ENCODE measurements at places on chromosomes 4 and X. TPM values are rescaled to one million over a fixed set of nuclear protein-coding genes. Genes with fewer than 3 reads are reported as not detected.

DNA sequence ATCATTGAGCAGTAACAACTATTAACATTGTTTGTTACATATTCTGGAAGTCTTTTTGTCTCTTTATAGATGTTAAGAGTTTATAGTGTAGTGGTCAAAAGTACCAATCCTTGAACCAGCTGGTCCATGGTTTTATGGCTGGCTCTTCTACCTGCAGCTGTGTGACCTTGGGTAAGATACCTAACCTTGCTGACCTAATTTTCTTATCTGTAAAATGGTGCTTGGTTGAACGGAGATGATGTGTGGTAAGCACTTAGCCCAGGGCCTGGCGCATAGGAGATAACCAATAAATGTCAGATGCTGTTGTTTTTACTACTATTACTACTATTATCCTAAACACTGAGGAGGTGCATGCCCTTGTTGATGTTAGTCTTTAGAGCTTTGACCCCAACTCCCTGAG is 116.6 kb downstream of the TMEM164 start:
- DNase-seq, result no peak

DNA sequence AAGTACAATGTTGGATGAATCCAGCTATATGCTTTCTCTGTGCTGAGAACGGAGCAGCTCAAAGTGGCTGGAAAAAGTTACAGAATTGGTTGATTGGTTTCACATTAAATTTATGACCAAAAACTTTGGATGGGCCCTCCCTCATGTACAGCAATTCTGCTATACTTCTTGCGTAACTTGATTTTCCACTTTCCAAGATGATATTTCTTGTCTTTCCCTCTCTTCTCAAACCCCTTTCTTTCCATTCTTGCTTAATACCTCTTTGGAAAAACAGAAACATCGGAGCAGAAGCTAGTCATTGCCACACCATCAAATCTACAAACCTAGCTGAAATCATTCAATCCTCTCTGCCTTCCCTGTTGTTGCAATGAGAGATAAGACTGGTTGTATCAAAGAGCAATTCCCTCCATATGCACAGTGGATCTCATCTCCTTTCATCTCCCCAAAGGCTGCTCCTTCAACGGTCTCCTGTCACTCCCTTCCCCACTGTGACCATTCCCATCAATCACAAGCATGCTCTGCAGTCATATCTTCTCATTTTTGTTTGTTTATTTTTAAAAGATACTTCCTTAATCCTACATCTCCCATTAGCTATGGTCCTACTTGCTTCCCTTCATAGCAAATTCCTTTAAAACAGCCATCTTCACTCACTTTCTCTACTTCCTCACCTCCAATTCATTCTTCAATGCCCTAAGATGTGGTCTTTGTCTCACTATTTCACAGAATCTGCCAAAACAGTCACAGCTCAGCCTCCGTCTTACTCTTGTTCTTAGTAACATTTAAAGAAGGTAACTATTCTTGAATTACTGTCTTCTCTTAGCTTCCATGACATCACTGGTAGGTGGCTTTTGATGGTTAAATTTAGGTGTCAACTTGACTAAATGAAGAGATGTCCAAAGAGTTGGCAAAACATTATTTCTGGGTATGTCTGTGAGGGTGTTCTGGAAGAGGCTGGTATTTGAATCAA is 145.5 kb downstream of the FAM13A start:
- no peak for DNase-seq

DNA sequence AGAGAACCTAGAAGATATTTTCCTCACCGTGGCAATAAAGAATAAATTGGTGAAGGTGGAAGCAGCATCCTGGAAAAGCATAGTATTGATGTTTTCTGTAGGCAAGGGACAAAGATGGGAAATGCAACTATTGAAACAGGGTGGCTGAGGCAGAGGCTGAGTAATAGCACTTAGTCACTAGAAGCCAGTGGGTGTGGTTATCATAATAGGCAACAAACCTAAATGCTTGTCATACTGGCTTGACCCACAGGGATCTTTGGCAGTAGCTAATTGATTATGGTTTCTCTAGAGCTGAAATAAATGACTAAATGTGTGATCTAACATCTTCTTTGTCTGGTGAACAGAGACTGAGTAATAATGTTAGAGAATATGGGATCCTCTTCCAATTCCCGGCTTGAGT is 353.6 kb upstream of the RPS6KA3 start:
- no peak for DNase-seq

GRCh38 chr4:8344377-8344776 is 74.8 kb downstream of the HTRA3 start:
- DNase-seq, result no peak

GRCh38 chr4:144703494-144703893 is 57.5 kb downstream of the HHIP start:
- no peak for DNase-seq

The DRP2 gene
- total RNA-seq, result 1.3 TPM

GRCh38 chrX:124373348-124373747 is 27.0 kb downstream of the SH2D1A start:
- no peak for DNase-seq
